Stimulated activated CD4-positive, alpha-beta T cell treated with anti-CD3 and anti-CD28 coated beads, TNF-alpha, amount 100 ng/mL, for 48 hours (primary cell): ENCODE measurements at places on chromosomes 2 and 18.

DNA sequence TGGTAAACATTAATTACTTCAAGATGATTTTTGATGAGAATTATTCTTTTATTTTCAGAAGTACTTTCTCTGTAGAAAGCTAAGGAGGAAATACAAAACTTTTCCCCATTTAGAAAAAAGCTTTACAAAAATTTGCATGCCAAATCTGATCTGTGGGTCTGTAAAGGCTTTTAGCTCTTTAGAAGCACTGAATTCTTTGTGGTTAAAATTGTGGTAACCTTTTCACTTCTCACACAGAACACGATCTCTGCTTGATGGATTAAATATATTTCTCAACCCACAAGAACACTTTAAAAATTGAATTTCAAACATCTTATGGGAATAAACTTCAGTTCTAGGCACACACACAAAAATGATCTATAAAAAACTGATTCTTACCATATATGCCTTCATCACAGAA is 63.7 kb downstream of the VIL1 start:
- DNase-seq, result no peak

DNA sequence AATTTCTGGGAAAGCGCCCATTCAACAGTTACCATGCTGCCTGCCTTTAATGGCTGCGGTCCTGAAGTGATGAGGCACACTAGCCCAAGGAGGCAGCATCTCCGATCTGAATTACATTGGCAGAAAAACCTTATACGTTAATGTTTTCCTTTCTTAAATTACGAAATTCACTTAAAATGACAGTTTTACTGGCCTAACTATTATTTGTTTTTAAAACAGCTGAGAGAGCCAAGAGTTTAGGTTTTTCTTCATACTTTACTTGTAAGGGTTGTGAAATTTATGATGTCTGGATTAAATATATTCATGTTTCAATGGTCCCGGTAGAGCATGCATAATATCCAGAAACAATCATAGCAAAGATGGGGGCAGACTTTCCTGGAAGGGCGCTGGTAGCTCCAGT is 115.2 kb upstream of the REV1 start:
- no peak for DNase-seq

- DNase-seq, result no peak
Measured at GRCh38 chr2:172968061-172968469, 107.6 kb upstream of the MAP3K20 start.

- DNase-seq, result peak; percentile 71
Measured at GRCh38 chr2:74515981-74516633, 1.9 kb downstream of the TLX2 start.

DNA sequence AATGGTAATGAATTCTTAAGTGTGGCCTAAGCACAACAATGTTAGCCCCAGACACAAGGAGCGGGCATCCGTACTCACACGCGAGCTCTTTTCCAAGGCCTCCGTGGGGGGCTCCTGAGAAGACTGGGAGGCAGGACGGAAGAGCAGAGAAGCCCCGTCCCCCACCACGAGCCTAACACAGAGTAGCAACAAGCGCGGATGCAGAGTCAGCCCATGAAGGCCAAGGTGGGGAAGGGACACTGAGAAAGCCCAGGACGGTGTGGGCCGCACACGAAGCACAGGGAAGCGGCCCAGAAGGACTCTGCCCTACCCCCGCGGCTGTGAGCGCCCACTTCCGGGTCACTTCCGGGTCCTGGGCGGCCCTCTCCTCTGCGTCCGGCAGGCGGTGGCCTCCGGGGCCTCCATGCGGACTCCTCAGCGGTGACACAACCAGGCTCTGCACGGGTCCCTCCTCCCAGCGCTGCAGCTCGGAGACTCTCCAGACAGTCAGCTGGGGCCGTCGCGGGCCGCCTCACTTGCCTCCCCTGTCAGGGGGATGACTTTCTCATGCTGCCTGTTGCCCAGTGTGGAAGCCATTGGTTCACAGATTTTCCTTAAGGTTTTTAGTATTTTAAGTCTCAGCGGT is 151.5 kb downstream of the MTCL1 start:
- DNase-seq, result no peak

DNA sequence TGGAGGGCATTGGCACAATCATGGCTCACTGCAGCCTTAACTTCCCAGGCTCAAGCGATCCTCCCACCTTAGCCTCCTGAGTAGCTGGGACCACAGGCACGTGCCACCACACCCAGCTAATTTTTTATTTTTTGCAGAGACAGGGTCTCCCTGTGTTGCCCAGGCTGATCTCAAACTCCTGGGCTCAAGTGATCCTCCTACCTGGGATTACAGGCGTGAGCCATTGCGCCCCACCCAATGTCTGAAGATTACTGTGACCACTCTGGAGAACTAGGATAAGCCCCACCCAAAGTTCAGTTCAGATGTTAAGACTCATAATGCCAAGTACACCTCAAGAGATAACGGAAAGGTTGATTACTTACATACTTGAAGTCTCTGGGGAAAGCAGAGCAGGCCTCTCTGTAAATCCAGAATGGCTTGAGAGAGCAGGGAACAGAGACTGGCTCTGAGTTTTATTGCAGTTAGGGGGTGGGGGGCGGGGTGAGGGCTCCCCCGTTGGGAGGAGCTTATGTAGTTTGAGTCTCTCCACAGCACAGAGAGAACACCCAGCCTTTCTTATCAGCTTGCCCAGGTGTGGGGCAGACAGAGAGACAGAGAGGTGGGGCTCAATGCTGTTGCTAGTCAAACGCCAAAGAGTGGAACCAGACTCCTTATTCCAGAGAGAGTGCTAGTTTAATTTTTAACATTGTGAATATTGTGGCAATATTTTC is 26.5 kb upstream of the ERICH2 start:
- DNase-seq, result no peak

- DNase-seq, result no peak
Measured at GRCh38 chr18:35159782-35160181, 81.1 kb upstream of the ZNF397 start.

DNA sequence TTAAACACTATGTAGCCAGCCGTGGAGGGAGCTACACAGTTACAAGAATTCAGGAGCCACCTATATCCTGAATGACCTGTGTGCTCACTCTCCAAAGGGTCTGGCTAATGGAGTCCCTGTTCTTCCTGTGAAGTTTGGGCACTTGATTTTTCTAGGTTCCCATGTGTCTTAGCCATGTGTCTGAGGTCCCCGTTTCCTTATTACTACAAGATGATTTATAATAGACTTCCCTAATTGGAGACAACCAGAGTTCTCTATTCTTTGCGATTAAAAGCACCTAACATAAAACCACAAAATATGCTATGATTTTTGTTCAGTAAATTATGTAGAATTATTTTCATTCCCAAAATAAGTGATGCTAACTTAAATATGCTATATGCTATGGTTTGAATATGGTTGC is 83.4 kb downstream of the PDK1 start:
- DNase-seq, result no peak

DNA sequence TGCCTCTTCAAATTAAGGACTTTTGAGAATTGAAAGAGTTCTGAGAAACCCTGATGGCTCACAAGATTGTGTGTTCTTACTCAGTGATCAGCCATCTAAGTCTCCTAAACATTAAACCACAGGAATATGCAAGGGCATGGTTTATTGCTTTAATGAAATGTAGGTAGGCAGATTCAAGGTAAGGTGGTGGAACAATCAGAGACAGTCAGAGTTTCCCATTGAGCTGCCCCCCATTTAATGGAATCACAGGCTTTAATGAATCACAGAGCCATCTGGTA is 107.8 kb upstream of the LRATD1 start:
- no peak for DNase-seq

DNA sequence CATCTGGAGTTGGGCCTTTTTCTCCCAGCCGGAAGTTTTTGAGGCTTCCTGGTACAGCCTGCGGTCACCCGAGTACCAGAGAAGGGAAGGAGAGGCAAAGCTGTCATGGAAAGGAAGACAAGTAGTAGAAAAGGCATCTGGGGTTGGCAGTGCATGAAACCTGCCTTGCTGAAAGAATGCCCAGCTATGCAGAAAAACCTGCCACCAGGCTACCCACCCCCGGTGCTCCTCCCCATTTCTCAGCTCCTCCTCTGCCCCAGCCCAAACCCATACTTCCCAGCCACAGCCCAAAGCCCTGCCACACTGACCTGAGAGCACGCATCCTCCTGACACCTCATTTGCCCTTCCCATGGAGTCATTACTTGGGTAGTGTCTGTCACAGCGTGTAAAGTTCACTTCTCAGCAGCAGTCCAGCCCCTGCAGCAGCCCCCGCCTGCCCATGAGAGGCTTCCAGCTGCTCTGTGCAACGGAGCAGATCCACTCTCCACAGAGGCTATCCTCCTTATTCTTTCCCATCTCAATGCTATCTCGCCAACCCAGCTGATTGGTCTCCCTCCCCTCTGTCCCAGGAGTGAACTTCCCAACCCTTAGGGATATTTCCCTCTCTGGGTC is 40.4 kb upstream of the MAL start:
- DNase-seq, result no peak

- no peak for DNase-seq
Measured at GRCh38 chr2:191404568-191404991, 159.4 kb downstream of the MYO1B start.

DNA sequence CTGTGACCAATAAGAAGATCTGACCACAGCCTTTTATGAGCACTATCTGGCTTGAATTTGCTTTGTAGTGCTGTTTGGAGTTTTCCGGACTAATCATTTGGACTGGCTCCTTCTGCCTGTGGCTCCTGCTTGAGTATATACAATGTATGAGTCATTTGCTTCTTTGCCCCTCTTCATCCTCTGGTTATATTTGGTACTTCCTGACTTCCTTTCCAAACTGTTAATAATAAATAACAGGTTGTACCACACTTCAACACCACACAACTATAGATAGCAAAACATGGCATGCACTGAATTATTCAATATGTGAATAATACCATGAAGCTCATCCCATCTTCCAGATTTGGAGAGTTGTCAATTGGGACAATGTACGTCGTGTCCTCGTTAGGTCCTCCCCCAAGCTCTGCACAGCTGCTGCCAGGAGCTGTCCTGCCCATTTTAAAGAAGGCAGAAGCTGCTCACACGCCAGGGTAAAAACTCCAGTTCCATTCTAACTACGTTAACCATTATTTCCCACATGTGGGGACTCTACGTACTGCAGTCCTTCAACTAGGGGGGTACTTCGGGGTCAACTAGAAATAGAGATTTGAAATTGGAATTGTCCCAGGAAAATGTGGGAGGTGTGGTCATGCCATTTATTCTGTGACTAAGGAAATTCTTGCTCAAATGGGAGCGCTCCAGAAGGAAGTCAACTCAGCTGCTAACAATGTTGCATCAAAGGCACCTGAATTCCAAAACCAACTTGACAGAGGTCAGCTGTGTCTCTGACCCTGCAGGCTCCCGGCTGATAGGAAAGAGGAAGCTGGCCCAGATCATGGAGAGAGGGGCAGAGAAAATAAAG is 38.1 kb downstream of the ST8SIA5 start:
- DNase-seq, result no peak

DNA sequence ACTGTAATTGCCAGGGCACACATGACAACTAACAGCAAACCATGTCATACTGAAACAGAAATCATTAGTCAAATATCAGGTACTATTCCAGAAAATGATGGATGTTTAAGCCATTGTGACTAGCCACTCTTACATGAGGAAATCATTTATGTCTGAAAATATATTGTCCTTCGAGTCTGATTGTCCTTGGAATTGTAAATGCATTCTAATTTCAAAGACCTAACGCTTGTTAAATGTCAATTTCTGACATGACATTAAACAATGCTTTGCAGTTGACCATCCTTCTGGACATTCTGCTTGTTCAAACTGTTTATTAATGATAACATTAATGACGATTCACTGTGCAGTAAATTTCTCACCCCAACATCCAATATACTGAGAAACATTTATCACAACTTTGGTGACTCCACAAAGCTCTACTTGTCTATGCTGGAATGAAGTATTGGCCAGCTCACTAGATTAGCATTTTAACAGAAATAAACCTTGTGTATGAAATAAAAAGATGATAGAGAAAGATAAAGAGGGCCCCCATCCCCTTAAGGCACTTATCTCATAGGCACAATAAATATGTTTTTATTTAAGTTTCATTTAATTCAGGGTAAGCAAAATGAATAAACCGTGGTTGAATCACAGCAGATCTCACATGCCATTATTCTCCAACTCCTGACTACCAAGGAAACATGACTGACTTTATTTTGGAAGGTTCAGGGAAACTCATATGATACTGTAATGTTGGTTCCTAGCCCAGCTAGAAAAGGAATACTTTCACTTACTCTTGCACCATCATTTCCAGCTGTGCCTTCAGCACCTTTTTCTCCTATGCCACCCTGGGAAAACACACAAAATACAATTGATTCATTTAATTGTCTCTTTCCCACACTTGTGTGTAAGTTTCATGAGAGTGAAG is 82.3 kb downstream of the COL3A1 start:
- DNase-seq, result no peak

DNA sequence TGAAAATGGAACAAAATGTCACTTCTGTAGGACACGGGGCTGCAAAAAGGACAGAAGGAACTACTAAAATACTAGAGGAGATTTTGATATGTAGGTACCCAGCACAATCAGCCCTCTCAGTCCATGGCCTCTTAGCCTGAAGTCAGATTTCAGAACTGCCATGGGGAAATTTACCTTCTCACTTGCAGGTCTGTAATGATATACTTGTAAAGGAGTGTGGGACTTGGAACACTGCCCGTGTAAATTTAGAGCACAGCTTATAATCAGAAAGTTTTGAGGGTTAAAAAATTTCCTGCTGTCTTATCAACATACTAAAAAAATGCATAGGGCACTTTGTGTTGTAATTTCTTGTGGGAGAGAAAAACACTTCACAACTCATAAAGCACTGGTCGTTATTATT is 60.6 kb downstream of the ZEB2 start:
- DNase-seq, result no peak

DNA sequence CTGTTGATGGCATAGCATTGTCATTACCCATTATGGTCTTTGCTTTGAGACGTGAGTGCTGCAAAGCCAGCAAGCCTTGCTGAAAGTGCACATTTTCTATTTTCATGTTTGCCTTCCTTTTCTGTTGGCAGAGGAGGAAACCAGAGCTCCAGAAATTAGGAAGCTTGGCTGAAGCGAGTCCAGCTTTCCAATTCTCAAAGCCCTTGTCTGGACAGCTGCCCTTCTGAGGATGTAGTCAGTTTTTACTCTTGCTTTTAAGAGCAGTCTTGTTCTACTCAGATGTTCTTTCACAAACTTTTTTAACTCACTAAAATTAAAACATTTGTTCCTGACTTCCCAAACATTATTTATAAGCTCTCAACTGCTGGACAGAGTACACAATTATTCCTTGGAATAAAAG is 93.8 kb downstream of the ICOS start:
- no peak for DNase-seq
